Ascending aorta (tissue), 2 donors: ENCODE measurements at places on chromosomes 7 and 10.

GRCh38 chr7:6476596-6477317 lies 29.0 kb upstream of the DAGLB start:
- DNase-seq, result no peak

DNA sequence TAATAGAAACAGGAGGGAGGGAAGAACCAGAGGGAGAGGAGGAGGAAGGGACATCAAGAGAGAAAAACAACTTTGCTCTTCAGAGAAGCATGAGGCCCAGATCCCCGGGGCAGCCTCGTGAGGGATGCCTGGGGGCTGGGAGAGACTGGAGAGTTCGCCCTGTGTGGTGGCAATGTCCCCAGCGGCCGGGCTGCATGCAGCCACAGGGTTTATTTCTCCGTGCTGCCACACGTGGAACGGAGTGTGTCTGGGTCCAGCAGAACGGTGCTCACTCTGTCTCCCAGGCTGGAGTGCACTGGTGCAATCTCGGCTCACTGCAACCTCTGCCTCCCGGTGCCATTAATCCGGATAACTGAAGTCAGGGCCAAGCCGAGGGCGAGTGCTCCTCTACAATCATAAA lies 257.7 kb downstream of the ACTR3B start:
- no peak for DNase-seq

- DNase-seq, result no peak
These were observed 448.5 kb upstream of the ANKRD30A start for GRCh38 chr10:36676756-36677430.

- DNase-seq, result no peak
These were observed 356.9 kb downstream of the DNAJB6 start for GRCh38 chr7:157693521-157694375.

DNA sequence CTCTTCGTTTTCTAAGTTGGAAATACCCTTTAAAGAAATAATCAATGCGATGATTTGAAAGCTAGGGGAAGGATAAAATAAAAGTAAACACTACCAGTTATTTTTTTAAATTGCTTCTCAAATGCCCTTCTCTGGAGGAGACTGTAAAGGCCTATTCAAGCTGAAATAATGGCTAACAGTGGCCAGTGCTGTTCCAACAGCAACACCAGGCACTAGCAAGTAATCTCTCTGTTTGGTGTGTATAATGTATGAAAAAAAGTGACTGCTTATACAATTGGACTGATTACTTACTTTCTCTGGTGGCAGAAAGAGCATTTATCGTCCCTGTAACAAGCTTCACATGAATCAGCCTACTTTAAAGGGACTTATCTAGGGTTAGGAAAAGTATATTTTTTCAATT lies 102.7 kb downstream of the CSTF2T start:
- DNase-seq, result no peak

- no peak for DNase-seq
These were observed 14.6 kb downstream of the AMZ1 start for GRCh38 chr7:2702594-2702957.
